ENCODE measurements at places on chromosomes 11 and 22. TPM values are rescaled to one million over a fixed set of nuclear protein-coding genes. Genes with fewer than 3 reads are reported as not detected.
A peak's percentile ranks its signal among the peaks of the same experiment; 100 is the strongest.

Gene SEZ6L
- 109 TPM for total RNA-seq

Gene VPREB1
- not detected for total RNA-seq

Gene GGT1
- total RNA-seq: 3.1 TPM

Gene TEX12
- total RNA-seq: not detected

DNA sequence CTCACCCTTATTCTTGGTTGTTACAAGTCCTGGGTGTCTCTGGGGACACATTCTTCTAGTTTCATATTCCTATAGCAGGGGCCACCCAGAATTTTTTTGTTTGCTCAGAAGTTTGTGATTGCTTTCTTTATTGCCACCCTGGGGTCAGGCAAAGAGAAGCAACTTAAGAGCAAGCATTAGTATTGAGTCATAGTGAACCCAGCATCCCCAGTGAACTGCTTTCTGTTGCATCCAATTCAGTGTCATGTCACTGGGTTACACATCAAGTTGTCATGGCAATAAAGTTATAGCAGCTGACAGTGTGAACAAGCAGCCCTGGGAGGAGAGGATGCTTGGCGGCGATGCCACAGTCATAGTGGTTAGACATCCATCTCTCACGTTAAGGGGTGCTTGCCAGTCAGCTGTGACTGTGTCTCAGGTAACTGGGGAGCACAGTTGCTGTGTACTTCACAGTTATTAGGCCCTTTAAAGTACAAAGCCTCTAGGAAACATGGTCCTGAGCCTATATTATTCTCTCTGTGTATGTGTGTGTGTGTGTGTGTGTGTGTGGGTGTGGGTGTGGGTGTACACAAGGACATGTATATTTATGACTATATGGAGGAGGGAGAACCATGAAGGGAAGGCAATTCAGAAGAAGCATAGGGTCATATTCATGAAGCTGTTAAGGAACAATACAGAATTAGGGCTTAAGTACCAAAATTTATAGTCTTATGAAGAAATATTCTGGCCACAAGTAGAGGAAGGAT lies 52.5 kb downstream of the TRIM44 start:
- DNase-seq: no peak

DNA sequence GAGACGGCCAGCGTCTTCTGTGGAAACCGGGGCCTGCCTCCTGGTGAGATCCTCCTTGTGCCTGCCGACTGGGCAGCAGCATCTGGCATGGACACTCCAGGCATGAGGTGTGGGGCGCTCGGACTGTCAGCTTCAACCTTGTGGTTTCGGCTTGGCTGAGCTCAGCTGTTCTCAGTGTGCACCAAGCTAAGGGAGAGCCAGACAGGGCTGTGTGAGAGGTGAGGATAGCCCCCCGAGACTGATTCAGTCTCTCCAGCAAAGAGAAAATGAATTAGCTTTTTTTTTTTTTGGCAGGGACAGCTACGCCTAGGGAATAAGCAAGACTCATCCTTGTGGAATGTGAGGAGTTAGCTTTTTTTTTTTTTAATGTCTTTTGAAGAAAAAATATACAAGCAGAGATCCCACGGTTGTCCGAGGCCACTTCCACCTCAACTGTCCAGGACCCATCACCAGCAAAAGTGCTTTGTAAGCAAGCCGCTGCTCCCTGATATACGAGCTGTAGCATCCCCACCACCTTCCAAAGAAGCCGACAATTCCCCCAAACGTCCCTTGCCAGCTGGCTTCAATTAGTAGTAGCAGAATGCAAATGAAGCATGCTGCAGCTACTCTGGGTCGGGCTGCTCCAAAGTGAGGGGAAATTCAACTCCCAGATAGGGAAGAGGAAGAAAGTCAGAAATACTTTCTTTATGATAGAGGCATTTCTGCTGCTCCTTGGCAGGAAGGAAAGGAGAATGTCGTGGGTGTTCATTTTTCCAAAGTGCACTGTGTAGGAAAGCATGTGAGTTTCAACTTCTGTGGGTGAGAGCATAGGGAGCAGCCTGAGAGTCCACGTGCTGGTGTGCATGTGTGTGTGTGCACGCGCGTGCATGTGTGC lies 9.7 kb upstream of the THY1 start:
- DNase-seq: peak; percentile 33

DNA sequence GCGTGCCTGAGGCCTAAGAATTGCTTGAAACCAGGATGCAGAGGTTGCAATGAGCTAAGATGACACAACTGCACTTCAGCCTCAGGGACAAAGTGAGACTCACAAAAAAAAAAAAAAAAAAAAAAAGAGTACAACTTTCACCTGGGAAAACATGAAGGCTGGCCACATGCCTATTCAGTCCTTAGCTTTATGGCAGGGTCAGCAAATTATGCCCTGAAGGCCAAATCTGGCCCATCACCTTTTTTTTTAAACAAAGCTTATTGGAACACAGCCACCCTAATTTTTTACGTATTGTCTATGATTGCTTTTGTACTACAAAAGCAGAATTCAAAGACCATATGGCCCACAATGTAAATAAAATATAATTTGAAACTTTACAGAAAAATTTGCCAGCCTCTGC lies 8.2 kb downstream of the FSHB start:
- DNase-seq: no peak

DNA sequence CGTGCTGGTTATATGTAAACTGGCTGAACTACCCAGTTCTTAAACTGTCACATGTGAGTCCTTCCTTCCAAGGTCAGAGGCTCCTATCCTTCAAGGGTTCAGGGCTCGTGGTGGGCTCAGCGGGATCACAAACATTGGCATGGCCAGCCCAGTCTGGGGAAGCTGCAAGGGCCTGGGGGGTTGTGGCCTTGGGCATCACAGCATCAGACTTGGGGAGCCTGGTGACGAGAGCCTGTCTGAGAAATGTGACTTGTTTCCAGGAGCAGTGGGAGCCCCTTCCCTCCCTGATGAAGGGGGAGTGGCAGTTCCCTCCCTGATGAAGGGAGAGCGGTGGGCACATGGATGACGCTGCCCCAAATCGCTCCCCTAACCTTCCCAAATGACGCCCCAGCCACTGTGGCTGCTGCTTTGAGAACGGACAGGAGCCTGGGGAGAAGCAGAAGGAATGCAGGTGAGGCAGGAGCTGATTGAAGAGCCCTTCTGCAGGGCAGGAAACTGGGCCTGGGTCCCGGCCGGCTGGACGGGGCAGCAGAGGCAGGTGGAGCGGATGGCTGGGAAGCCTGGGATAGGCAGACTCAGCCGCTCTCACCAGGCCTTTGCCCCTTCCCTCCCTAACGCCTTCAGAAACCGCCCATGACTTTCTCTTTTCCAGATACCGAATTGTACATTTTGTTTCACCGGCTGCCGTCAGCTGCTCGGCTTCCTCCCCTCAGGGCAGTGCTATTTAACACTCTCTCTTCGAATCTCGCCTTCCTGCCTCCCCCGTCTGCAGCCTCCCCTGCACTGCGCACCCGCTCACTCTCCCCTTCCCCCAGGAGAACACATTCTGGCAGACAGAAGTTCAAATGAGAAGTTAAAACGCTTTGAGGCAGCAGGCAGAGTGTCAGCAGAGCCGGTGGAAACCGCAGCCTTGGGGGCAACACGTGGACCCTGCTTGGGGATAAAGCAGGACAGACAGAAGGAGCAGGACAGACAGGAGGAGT lies 1486.7 kb downstream of the BRD1 start:
- DNase-seq: no peak

GRCh38 chr22:45320357-45320976 lies 10.7 kb downstream of the FAM118A start:
- DNase-seq: no peak

- DNase-seq: peak; percentile 80
These were observed 397.8 kb downstream of the OPCML start for GRCh38 chr11:133134314-133135173.

DNA sequence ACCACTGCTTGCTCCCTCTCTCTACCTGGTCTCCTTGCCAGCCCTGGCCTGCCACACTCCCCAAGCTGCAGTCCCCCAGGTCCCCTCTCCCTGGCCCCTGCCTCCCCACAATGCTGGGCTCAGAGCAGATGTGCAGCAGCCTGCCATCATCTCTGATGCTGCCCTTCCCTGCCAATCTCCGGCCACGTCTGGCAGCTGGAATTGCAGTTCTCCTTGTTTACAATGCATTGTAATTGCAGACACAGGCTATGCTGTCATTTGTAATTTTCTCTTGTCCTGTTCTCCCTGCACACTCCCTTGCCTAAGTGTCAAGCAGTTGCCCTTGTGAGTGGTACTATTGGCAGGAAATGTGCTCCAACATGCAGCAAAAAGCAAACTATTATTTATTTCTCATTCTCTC lies 222.3 kb downstream of the NTM start:
- no peak for DNase-seq

- DNase-seq: no peak
These were observed 15.5 kb downstream of the RBX1 start for GRCh38 chr22:40966726-40967085.

GRCh38 chr11:126719740-126720139 lies 280.8 kb downstream of the KIRREL3 start:
- DNase-seq: no peak

- DNase-seq: no peak
These were observed 695 bp downstream of the RCE1 start for GRCh38 chr11:66843776-66844495.

DNA sequence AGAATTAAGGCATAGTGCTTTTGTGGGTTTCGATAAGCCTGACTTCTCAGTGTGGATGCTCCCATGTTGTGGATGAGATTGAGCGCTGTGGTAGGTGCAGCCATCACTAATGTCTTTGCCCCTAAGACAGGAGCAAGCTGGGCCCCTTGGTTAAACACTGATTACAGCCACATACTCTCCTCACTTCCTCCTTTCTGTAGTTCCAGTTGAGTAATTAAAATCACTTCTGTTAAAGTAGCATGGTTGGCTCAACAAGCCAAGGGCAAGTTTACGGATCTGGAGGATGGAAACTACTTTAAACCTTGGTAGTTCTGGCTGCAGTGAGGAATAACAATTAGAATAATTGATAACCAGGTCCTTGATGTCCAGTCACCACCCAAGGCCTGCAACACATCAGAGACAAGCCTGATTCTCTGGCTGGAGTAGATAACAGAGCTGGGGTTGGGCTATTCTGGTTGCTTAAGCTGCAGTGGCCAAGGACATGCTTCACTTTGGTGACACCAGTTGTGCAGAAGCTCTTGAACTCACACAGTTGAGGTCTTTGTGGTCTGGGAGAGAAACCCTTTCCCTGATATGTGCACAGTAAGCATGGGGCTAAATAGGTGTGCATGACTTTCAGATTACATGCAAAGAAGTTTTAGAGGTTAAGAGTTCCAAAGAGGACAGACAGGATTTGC lies 81.3 kb downstream of the KIRREL3 start:
- DNase-seq: no peak

DNA sequence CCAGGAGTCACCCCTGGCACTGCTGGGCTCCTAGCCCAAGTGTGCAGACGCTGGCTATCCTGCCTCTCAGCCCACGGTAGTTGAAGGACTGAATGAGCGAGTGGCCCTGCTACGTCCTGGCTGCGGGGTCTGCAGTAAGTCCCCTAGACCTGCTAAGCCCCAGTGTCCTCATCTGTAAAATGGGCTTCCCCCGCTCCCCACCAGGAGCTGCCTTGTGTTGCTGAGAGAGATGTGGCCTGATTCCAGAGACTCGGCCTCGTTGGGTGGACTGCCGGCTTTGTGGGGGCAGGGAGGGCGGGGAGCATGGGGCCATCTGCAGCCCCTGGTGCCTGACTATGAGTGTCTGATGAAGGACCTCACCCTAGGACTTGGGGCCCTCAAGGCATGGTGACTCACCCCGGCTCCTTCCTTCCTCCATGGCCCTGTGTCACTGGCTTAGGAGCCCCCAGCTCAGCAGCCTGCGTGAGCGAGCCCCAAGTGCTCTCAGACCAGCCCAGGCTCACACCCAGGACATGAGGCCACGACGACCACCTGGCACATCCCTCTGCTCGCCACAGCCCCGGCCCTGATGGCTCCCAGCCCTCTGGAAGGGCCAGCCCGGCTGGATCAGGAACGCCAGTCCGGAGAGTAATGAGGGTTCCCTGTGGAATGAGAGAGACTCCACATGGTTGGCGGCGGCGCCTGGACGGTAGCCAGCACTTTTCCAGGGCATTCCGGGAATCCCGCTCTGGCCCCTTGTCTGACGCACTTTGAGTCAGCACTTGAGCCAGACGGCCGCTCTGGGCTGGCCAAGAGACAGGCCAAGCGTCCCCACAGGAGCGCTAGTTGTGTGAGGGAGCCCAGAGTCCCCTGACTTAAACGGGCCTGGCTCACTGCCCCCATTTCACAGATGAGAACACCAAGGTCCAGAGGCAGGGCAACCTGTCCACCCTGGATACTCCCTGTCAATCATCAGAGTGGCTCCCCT lies 50.5 kb upstream of the SHISAL1 start:
- DNase-seq: peak; percentile 11

DNA sequence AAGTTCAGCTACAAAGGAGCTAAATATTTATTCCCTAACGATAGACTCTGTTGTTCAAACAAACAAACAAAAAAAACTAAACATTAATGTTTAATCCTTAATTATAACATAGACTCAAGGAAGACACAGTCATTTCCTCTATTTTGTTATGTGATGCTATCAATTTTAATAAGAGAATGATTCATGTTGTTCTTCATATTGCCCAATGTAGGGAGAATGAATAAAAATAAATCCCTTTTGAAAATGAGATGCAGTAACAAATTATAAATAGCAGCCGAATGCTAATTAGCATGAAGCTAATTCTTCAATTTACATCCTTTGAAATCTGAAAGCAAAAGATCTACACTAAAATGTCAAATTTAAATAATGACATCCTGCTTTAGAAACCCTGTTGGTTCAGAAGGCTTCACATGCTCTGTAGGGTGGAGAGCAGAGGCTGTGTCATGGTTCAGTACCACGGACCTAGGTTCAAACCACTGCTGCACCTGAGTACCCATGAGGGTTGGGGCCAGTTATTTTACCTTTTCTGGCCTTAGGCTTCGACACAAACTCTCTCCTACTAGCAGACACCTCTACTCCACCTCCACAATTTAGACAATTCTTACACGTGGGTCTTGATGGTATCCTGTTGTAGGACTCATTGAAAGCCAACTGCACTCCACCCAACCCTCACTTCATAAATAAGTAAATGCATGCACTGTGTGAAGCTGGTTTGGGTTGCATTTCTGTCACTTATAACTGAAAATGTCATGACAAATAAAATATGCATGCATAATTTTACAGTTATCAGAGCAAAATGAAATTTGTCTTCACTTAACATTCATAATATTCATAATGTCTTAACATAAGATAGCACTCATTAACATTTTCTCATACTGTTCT lies 89.0 kb downstream of the RRAS2 start:
- DNase-seq: no peak

DNA sequence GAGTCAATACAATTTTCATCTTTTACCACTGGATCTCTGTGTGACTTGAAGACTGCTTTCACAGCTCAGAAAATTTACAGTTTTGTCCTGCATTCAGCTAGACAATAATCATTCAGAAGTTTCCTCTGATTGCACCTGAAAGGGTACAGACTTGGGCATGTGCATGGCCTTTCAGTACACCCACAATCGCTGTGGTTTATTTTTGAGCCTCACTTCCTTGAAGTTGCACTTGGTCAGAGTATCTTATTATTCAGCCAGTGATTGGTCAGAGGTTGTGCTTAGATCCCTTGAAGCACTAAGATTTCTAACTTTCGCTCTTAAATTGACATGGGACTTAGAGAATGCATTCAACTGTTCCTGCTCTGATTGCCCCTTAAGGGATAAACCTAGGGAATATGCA lies 508.2 kb downstream of the FAM181B start:
- DNase-seq: no peak
